ENCODE measurements at places on chromosomes 2 and 18.

- no peak for ATAC-seq
Observed at GRCh38 chr2:233380132-233380895, 26.0 kb downstream of the DGKD start.

GRCh38 chr2:9565436-9566153, 10.0 kb upstream of the ADAM17 start:
- ATAC-seq = no peak

- no peak for ATAC-seq
Observed at GRCh38 chr18:37322492-37323035, 243.0 kb downstream of the CELF4 start.

DNA sequence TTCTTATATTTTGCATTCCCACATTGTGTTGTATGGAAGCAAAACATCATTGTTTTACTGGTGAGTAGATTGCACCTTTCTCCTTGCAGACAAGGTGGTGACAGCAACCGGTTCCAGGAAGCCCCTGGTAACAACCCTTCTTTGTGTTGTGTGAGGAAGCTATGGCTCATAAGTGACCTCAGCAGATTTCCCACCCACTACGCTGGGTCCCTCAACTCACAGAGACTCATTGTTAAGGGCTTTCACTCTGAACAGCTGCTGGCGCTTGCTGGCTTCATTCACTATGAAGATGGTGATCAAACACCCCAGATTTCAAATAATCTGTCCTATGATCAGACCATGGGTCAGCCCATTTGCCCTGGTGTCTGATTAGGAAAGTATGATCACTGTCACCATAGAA, 53.4 kb downstream of the WIPF1 start:
- peak; percentile 69 for ATAC-seq

DNA sequence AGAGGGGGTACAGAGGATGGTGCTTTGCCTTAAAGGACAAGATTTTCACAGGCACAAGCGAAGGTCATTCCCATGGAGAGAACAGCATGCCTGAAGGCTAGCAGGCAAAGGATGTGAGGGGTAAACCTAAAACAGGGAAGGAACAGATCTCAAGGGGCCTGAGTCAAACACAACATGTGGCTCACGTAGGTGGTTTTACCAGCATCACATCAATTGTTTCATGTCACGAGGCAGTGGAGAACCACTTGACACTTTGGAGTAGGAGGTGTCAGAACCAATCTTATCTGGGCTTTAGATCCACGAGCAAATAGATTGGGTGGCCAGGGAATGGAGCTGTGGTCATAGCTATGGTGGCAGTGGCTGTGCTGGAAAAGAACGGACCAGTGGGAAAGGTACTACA, 8.4 kb downstream of the COX5B start:
- no peak for ATAC-seq

GRCh38 chr2:66553370-66553769, 118.4 kb downstream of the MEIS1 start:
- ATAC-seq = no peak

- ATAC-seq = no peak
Observed at GRCh38 chr2:235868224-235868623, 300.0 kb downstream of the GBX2 start.

DNA sequence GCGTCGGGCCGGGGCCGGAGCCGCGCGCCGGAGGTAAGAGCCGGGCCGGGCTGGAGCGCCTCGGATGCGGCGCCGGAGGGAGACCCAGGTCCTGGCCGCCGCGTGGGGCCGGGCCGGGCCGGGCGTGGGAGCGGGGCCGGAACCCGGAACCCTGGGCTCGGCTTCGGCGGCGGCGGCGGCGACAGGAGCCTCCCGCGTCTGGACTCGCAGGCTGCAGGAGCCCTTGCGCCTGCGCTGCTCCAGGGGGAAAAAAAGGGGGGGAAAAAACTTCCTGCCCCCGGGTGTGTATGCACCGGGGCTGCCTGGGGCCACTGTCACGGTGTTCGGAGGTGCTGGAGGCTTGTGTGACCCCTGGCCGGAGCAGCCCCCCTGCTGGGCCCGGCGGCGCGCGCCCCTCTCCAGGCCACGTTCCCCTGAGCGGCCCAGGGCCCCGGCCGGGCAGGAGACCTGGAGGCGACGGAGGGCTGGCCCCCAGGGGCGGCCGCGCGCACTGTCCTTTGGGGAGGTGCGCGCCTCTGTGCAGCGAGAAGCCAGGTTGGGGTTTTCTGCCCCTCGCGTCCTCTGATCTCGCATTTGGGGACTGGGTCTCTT, 864 bp downstream of the KLHL29 start:
- no peak for ATAC-seq

DNA sequence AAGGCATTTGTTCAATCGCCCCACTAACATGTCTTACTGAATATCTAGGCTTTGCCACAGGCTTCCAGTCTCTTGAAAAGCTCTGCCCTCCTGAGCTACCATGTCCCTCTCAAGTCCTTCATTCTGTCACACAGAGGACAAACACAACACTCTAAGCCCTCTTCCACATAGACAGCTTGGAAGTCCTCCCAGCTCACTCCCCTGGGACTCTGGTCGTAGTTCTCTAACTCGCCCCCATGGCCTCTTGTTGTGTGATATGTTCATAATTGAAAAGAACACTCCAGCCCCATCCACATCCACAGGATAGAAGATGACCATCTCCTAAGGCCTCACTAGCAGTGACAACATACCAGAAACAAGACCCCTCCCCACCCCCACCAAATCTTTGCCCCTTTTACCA, 37.9 kb downstream of the BUB1 start:
- ATAC-seq = no peak

GRCh38 chr2:68992933-68993332, 18.5 kb downstream of the GKN1 start:
- no peak for ATAC-seq

DNA sequence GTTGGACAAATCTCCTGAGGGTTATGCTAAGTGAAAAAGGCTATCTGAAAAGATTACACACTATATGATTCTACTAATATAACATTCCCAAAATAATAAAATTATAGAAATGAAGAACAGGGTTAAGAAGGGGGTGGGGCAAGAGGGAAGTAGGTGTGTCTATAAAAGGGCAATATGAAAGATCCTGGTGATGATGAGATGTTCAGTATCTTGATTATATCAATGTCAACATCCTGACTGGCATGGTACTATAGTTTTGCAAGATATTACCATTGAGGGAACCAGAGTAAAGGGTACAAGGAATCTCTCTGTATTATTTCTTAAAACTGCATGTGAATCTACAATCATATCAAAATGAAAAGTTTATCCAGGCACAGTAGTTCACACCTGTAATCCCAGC, 16.7 kb downstream of the CFAP53 start:
- ATAC-seq = no peak

DNA sequence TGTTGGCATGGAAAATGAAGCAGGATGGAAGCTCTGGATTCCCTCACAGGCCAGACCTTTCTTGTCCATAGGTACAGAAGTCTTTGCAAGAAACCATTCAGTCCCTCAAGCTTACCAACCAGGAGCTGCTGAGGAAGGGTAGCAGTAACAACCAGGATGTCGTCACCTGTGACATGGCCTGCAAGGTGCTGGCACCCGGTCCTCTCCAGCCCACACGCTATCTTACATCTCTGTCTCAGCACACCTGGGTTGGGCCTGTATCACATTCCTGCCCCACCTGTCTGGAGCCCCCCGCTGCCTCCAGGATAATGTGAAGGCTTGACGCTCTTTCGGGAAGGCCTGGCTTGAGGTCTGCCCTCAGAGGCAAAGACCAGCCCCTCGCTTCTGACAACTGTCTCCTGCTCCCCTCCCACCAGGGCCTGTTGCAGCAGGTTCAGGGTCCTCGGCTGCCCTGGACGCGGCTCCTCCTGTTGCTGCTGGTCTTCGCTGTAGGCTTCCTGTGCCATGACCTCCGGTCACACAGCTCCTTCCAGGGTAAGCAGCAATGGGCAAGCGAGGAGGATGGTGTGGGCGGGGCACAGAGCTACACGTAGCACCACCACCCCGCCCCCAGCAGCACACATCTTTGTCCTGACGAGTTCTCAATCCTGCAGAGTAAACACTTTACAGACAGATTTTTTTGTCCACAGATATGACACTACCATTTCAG, 6.0 kb downstream of the TMEM214 start:
- no peak for ATAC-seq

Data from activated CD4-positive, CD25-positive, alpha-beta regulatory T cell treated with anti-CD3 and anti-CD28 coated beads, Interleukin-2, amount 50 U/mL, for 24 hours (primary cell).